ENCODE measurements at places on chromosomes 2 and 18.

DNA sequence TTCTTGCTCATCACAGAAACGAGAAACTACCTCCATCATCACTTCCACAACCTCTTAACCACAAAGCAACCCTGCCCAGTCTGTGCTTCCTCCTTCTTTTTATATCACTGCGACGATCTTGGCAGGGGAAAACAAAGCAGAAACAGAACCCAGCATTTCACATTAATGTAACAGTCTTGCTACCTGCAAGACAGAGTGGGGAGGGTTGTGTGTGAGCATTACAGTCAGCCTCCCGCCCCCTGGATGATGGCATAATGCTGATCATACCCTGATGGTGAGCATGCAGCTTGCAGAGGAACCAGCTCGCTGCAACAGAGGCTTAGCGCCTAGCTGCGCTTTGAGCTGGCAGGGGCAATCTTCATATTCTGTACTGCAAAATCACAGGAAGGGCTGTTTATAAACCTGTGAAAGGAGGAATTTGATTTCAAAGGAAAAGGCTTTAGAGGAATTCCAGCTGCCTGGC is 376.1 kb downstream of the IRS1 start:
- DNase-seq: no peak

DNA sequence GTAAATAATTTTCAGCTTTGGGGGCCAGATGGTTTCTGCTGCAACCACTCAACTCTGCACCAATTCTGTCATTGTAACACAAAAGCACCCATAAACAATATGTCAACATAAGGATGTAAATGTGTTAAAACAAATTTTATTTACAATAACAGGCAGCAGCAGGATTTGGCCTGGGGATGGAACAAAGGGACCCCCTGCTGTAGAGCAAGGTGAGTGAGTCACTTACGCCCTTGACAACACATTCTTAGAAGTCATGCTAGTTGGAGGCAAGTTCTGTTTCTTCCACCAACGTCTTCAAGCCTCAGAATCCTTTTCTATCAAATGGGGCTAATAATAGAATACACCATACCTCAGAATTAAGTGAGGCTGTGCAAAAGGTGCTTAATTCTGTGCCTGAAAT is 610.2 kb upstream of the SYT4 start:
- no peak for DNase-seq

GRCh38 chr2:9415516-9416169 is 7.7 kb downstream of the ITGB1BP1 start:
- no peak for DNase-seq

GRCh38 chr2:163808406-163808805 is 72.6 kb upstream of the FIGN start:
- DNase-seq: no peak

GRCh38 chr2:44290261-44290660 is 15.0 kb downstream of the SLC3A1 start:
- DNase-seq: peak; percentile 11

- no peak for DNase-seq
Measured at GRCh38 chr18:21361307-21361880, 119.4 kb downstream of the GREB1L start.

DNA sequence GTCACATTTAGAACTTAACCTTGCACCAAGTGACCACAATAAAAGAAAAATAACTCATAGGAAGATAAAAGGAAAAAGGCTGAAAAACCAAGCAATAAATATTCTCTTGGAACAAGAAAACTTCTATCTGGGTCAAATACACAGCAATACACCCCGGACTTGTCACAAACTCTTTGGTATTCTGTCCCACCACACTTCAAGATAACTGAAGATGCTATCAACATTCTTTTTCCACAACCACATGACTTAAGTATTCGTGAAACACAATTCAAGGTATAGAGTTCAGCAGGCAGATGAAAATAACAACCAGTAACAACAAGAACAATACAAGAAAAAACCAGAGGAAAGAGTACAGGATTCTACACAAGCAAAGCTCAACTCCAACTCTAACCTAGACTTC is 18.0 kb downstream of the MBD2 start:
- DNase-seq: no peak

- no peak for DNase-seq
Measured at GRCh38 chr2:114049826-114050225, 159.9 kb downstream of the ACTR3 start.

GRCh38 chr2:152198499-152198898 is 22.9 kb upstream of the STAM2 start:
- no peak for DNase-seq

GRCh38 chr18:7307030-7307429 is 76.1 kb downstream of the LRRC30 start:
- no peak for DNase-seq

DNA sequence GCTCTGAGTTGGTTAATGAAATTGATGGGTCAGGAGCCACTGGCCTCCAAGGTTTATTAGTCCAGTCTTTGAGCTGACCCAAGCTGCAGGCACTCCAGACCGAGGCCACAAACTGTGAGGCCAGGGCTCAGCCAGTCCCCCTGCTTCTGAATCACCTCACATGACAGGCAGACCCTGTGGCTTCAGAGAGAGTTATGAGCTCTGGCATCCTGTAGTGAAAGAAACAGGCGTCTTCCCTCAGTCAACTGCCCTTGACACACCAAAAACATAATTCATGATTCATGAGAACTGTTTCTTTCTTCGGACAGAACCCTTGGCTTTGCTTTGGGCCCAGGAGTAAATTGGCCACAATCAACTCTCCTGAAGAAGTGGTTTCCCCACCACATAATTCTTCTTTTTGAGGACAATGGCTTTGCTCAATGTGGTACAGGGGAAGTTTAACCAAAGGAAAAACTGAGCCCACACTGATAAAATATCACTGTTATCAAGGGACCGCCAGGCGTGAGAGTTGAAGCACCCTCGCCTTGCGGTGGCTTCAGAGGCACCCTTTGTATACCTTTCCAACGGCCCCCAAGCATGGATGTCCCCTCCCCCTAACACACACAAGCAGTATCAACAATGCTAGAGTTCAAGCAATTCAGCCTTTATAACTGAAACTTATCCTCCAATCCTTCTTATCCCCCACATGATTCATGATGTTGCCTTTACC is 226.9 kb downstream of the CYRIA start:
- DNase-seq: no peak

- no peak for DNase-seq
Measured at GRCh38 chr2:127104881-127105655, 1.9 kb downstream of the BIN1 start.

GRCh38 chr2:142742371-142743214 is 134.9 kb upstream of the KYNU start:
- DNase-seq: no peak

DNA sequence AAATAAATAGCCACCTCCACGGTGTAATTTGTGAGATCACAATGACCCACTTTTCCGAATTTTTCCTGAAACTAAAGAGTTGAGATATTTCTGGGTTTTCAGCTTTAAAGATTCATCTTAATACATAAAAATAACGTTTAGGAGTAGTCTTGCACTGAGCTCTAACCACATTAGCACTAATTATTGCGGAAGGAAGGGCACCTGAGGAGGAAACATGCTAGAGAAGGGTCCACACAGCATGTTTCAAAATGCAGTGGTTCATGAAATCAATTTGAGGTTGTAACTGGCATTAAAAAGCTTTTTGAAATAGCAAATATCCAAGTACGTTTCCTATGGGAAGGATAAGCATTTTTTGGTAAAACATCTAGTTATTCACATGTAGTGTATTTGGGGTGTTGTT is 8.4 kb downstream of the INPP4A start:
- no peak for DNase-seq

- no peak for DNase-seq
Measured at GRCh38 chr2:6216234-6216633, 524.0 kb downstream of the SOX11 start.

DNA sequence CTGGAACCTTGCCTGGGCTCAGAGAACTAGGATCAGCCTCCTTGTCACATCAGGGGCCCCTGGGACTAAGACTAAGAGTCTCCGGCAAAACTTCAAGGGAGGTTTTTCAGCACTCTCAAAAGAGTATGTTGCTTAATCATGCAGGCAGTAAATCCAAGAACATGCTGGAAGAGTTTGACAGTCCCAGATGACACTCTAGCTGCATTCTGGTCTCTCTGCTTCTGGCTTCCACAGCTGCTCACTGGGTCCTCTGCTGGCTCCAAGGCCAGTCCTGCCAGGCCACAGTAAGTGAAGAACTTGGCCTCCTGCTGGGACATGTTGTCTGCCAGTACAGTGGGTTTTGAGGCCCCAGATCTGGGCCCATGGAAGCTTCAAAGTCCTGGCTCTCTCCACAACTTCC is 45.2 kb upstream of the IL1RL1 start:
- peak; percentile 33 for DNase-seq
